ENCODE measurements at places on chromosomes 16 and 17.

DNA sequence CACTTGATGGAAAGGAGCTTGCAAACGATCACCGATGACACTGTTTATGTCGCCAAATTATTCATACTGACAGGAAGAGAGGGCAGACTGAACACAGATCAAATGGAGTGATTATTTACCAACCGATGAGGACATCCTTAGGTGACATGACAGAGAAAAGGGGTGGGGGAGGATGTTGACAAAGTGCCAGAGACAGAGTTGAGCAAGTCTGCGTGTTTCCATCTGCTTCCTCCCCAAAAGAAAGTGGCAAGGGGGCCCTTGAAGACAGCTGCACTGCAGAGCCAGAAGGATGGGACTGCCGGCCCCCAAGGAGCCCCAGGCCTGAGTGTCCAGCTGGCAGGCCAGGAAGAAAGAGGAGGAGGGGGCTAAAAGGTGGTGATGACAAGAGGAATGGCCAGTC lies 191.0 kb upstream of the RPL38 start:
- no peak overlapping the region for H3K27ac ChIP-seq
- peaks cover 58% of the 10 kb centered on the region for H3K27me3 ChIP-seq
- no peak for DNase-seq
- H3K36me3 ChIP-seq: no peaks in the 10 kb centered on the region

GRCh38 chr16:14510939-14511799 lies 118.9 kb downstream of the PARN start:
- peaks cover 17% of the 10 kb centered on the region for H3K4me1 ChIP-seq
- H3K4me3 ChIP-seq: no peak overlapping the region
- no peak for DNase-seq
- no peaks in the 10 kb centered on the region for H3K36me3 ChIP-seq
- H3K27ac ChIP-seq: no peak overlapping the region
- no peaks in the 10 kb centered on the region for H3K27me3 ChIP-seq

DNA sequence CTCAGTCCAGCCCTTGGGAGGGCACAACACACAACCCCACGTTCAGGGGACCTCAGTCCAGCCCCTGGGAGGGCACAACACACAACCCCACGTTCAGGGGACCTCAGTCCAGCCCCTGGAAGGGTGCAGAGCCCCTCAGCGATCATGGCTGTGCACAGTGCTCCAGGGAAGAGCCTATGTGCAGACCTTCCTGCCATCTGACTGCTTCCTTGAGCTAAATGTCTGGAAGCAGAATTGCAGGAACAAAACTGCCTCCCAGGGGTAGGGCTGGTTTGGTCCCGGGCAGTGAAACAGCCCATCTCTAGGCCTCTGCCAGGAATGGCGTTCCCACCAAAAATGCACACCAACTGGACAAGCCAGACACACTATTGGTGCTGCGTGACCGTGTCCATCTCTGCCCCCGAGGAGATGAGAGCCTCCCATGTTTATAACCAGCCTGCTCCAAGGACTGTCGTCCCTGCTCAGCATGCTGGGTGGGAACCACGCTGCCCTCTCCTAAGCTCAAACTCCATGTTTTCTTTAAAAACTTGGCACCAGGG lies 44.0 kb downstream of the ZNF276 start:
- no peaks in the 10 kb centered on the region for H3K27me3 ChIP-seq
- no peaks in the 10 kb centered on the region for H3K4me1 ChIP-seq
- DNase-seq: no peak
- no peak overlapping the region for H3K27ac ChIP-seq
- H3K4me3 ChIP-seq: peak overlapping the region; percentile 3
- H3K36me3 ChIP-seq: peaks cover 2% of the 10 kb centered on the region

- H3K4me3 ChIP-seq: peak overlapping the region; percentile 99
- no peaks in the 10 kb centered on the region for H3K27me3 ChIP-seq
- H3K4me1 ChIP-seq: peaks cover 59% of the 10 kb centered on the region
- H3K36me3 ChIP-seq: no peaks in the 10 kb centered on the region
- H3K27ac ChIP-seq: peak overlapping the region; percentile 92
Measured at GRCh38 chr16:14302399-14303181, 231.5 kb downstream of the MRTFB start.

- H3K36me3 ChIP-seq: no peaks in the 10 kb centered on the region
- no peaks in the 10 kb centered on the region for H3K27me3 ChIP-seq
- DNase-seq: no peak
- H3K27ac ChIP-seq: no peak overlapping the region
Measured at GRCh38 chr17:43660816-43661493, 767 bp downstream of the MEOX1 start.

DNA sequence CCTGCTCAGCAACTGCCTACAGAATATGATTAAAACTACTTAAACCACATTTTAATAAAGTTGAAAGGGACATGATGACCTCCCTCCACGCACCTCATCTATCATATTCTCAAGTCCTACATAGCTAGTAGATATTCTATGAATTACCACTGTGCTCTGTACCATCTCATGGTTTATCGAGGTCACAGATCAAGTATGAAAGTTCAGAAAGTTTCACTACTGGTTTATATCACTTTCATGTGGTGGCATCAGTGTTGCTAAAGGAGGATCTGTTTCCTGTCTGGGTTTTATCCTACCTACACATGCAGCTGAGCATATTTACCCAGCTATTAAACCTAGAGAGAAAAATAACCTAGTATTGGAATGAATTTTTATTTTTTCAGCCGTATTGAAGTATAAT lies 214.9 kb upstream of the MON1B start:
- H3K4me1 ChIP-seq: no peaks in the 10 kb centered on the region
- H3K36me3 ChIP-seq: no peaks in the 10 kb centered on the region
- DNase-seq: no peak

GRCh38 chr16:3830625-3831254 lies 49.8 kb downstream of the CREBBP start:
- H3K36me3 ChIP-seq: no peaks in the 10 kb centered on the region
- H3K27ac ChIP-seq: no peak overlapping the region
- H3K27me3 ChIP-seq: no peaks in the 10 kb centered on the region
- DNase-seq: no peak
- no peak overlapping the region for H3K4me3 ChIP-seq

- DNase-seq: no peak
- H3K4me1 ChIP-seq: no peaks in the 10 kb centered on the region
- no peaks in the 10 kb centered on the region for H3K27me3 ChIP-seq
- H3K27ac ChIP-seq: no peak overlapping the region
Measured at GRCh38 chr17:61806081-61806828, 57.1 kb downstream of the BRIP1 start.

DNA sequence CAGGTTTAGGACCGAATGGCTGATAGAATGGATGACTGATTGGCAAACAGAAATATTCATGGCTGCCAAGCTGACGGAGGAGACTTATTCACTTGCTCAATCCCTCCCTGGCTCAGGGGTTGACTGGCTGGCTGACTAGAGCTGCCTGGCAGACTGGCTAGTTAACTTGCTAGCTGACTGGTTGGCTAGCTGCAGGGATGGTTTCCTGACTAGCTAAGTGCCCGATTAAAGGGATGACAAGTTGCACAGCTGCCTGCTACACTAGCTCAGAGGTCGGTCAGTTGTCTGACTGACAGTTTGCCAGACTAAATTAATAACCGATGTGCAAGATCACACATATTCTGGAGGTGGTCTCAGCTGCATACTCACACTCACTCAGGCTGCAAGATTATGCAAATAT lies 1208.4 kb upstream of the CDH8 start:
- no peak overlapping the region for H3K27ac ChIP-seq
- DNase-seq: no peak
- H3K4me3 ChIP-seq: no peak overlapping the region
- no peaks in the 10 kb centered on the region for H3K4me1 ChIP-seq

DNA sequence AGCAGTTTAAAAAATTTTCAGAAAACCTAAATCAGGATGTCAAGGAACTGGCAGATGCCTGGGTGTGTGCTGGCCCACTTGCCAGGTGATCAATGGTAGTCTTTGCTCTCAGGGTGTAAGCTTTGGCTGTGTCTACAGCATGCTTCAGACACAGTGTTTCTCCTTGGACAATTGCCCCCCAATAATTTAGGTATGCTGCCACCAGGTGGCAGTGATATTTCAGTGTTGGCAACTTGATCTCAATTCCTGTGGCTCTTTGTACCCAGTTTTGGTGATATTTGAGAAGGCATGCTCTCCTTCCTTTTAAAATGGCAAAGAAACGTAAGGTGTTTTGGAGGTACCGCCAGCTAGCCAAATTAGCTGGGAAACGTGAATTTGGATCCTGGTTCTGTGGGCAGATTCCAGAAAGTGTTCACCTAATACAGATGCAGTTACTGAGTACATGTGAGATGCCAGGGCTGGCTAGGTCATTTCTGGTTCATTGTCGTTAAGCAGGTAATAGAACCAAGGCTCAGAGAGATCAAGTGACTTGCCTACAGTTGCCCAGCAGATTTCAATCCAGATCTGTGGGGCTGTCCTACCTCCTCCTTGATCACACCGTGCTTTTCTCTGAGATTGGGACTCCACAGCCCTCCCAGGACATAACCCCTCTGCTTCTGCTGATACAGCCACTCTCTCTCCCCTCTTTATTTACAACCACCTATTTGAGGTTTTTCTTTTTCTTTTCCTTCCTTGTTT lies 155.6 kb upstream of the PLCG2 start:
- no peaks in the 10 kb centered on the region for H3K27me3 ChIP-seq
- H3K36me3 ChIP-seq: no peaks in the 10 kb centered on the region
- no peak for DNase-seq
- no peak overlapping the region for H3K27ac ChIP-seq
- H3K4me1 ChIP-seq: peaks cover 43% of the 10 kb centered on the region
- no peak overlapping the region for H3K4me3 ChIP-seq

- H3K4me3 ChIP-seq: no peak overlapping the region
- no peak for DNase-seq
- no peak overlapping the region for H3K27ac ChIP-seq
- peaks cover 1% of the 10 kb centered on the region for H3K4me1 ChIP-seq
Measured at GRCh38 chr17:82127704-82128103, 29.7 kb upstream of the FASN start.

DNA sequence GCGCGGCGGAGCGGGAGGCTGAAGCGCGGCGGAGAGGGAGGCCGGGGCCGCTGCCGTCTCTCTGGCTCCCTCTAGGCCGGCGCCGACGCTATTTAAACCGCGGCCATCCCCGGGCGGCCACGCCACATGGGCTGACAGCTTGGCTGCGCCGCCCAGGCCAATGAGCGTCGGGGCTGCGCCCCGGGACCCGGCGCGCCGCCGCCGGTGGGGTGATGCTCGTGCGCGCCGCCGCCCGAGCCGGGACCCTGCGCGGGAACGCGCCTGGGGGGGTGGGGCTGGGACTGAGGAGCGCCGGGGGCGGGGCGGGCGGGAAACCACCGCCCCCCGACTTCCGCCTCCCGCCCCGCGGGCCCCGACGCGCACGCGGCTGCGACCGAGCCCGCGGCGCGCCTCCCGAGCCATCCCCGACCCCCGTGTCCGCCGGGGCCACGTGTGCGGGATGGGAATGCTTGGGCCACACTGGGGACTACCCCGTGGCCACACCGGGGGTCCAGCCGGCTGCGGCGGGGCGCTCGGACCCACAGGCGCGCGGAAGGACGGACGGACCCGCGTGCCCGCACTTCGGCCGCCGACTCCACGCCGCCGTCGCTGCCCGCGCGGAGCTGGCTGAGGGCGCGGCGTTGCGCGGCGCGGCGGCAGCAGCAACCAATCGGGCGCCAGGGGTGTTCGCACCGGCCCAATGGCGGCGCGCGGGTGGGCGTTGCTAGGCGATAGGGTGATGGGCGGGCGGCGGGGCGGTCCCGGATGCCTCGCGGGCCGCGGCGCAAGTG lies at the start of gene FASN:
Gene FASN (minus strand): TSS at position 68 of the 770 bp plus-strand sequence. CDS start 1,791 bp downstream, outside the sequence.
- no peaks in the 10 kb centered on the region for H3K27me3 ChIP-seq
- peak; percentile 95 for DNase-seq
- peaks cover 65% of the 10 kb centered on the region for H3K4me1 ChIP-seq

GRCh38 chr16:58384437-58385055 lies 7.7 kb upstream of the GINS3 start:
- H3K27me3 ChIP-seq: peaks cover 3% of the 10 kb centered on the region
- DNase-seq: no peak
- H3K4me3 ChIP-seq: no peak overlapping the region
- H3K36me3 ChIP-seq: no peaks in the 10 kb centered on the region
- H3K27ac ChIP-seq: peak overlapping the region; percentile 30
- H3K4me1 ChIP-seq: peaks cover 6% of the 10 kb centered on the region

DNA sequence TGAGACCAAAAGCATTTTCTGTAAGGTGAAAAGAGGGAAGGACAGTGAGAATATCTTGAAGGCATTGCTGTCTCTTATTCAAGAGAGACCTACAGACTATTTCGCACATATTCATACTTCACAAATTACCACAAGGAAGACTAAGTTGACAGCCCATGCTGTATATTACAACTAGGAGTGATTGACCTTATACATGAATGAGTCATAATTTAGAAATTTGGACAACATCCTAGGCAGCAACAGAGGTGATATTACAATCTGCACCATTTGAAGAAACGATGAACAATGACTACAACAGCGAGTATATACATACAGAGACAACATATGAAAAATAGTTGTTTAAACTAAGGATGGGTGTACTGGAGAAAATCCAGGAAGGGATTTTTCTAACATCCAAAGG lies 971.7 kb downstream of the CDH11 start:
- H3K36me3 ChIP-seq: no peaks in the 10 kb centered on the region
- no peak overlapping the region for H3K27ac ChIP-seq
- H3K4me1 ChIP-seq: no peaks in the 10 kb centered on the region
- H3K4me3 ChIP-seq: no peak overlapping the region
- no peak for DNase-seq

GRCh38 chr17:71176331-71176730 lies 944.5 kb upstream of the SOX9 start:
- DNase-seq: no peak
- H3K4me3 ChIP-seq: no peak overlapping the region

GRCh38 chr17:73667181-73667959 lies 23.1 kb upstream of the SDK2 start:
- DNase-seq: no peak
- H3K27me3 ChIP-seq: peaks cover 30% of the 10 kb centered on the region
- H3K4me3 ChIP-seq: no peak overlapping the region
- H3K27ac ChIP-seq: no peak overlapping the region

Data from suprapubic skin (tissue), 4 donors.